Activated CD4-positive, alpha-beta T cell treated with anti-CD3 and anti-CD28 coated beads, Interleukin-2, amount 10 ng/mL, durations not matched to agents 7 days and 5 days (primary cell): ENCODE measurements at places on chromosomes 5 and 9. TPM values are rescaled to one million over a fixed set of nuclear protein-coding genes. Genes with fewer than 3 reads are reported as not detected.
A peak's percentile ranks its signal among the peaks of the same experiment; 100 is the strongest.

- H3K4me1 ChIP-seq: no peaks in the 10 kb centered on the region
- no peaks in the 10 kb centered on the region for H3K36me3 ChIP-seq
- H3K27me3 ChIP-seq: peaks cover 5% of the 10 kb centered on the region
- DNase-seq: no peak
- H3K27ac ChIP-seq: no peak overlapping the region
- H3K4me3 ChIP-seq: no peak overlapping the region
These were observed 34.5 kb downstream of the UNC5A start for GRCh38 chr5:176844706-176845391.

GRCh38 chr5:149271716-149272563, at the start of gene AFAP1L1:
AFAP1L1 (plus strand) TSS chr5:149271859; CDS start chr5:149271969, 110 bp downstream.
- H3K4me3 ChIP-seq: peak within 1 kb of the TSS; percentile 72
- peak; percentile 13 for DNase-seq

DNA sequence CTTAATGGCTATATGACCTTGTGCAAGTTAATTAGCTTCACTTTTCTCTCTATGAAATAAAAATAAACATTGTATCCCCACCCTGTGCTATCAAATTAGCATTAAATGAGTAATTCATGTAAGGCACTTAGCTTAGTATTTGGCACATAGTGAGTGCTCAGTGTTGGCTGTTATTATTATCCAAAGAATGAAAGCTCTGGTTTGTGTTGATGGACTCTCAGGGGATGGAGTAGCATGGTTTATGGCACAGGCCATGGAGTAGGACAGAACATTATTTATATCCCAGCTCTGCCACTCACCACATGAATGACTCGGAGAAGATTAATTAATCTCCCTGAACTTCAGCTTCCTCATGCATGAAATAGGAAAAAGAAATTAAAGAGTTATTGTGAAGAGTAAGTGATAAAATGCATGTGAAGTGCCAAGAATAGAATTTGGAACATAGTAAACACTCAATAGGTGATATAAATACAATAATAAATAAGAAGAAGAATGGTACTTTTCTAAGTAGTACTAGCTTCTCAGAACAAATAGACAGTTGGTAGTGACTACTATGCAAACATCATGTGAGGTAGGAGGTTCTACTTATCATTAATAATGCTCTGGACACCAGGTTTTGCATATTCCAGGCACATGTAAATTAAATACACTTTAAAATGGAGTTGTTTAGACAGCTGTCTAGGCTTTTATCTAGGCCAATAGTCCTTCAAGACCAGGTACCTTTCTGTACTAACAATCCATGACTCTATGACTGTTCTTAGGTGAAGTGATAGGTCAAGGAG, 146.4 kb downstream of the GRIA1 start:
- no peaks in the 10 kb centered on the region for H3K4me1 ChIP-seq
- DNase-seq: no peak
- H3K4me3 ChIP-seq: no peak overlapping the region

- H3K4me3 ChIP-seq: peak overlapping the region; percentile 32
- peaks cover 7% of the 10 kb centered on the region for H3K27me3 ChIP-seq
- H3K36me3 ChIP-seq: peaks cover 10% of the 10 kb centered on the region
- H3K27ac ChIP-seq: peak overlapping the region; percentile 25
These were observed 3.4 kb upstream of the CCIN start for GRCh38 chr9:36165826-36166167.

DNA sequence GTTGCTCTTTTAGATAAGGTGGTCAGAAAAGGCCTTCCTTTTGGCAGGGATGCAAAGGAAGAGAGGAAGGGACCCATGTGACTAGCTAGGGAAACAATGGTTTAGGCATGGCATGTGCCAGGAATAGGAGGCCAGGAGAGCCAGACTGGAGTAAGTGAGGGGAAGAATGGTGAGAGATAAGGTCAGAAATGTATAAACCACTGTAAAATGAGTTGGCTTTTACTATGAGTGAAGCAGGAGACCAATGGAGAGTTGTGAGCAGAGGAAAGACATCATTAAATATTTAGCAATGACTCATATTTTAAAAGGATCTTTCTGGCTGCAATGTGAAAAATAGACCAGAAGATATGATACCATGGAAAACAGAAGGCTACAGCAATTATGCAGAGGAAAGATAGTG, 50.9 kb downstream of the AP3B1 start:
- no peak overlapping the region for H3K27ac ChIP-seq
- no peak for DNase-seq
- no peaks in the 10 kb centered on the region for H3K4me1 ChIP-seq
- peaks cover 8% of the 10 kb centered on the region for H3K36me3 ChIP-seq

The ZFP2 gene
- total RNA-seq: 0.21 TPM

The TMEM174 gene
- not detected for total RNA-seq

The PCDHB6 gene
- not detected for total RNA-seq

GRCh38 chr9:134951994-134952393, 34.3 kb upstream of the FCN1 start:
- no peaks in the 10 kb centered on the region for H3K27me3 ChIP-seq
- H3K27ac ChIP-seq: no peak overlapping the region
- H3K4me1 ChIP-seq: no peaks in the 10 kb centered on the region

The TMEM215 gene
- total RNA-seq: not detected

The HK3 gene
- total RNA-seq: 0.21 TPM

DNA sequence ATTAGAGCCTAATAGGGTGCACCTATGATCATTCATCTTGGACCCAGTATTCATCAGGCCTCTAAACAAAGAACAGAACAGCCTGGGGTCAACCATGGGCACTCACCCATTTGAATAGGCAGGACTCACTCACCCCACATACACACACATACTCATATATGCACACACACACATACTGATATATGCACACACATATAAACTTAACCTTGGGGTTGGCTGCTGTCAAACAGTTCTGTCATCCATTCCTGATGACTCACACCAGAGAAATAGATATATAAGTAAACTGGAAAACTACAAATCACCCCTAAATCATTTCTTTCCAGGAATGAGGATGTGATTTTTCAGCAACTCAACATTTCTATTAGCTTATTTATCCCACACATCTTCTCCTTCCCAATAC, 51.3 kb downstream of the ARL15 start:
- H3K4me1 ChIP-seq: peaks cover 24% of the 10 kb centered on the region
- no peak overlapping the region for H3K4me3 ChIP-seq
- no peaks in the 10 kb centered on the region for H3K27me3 ChIP-seq

DNA sequence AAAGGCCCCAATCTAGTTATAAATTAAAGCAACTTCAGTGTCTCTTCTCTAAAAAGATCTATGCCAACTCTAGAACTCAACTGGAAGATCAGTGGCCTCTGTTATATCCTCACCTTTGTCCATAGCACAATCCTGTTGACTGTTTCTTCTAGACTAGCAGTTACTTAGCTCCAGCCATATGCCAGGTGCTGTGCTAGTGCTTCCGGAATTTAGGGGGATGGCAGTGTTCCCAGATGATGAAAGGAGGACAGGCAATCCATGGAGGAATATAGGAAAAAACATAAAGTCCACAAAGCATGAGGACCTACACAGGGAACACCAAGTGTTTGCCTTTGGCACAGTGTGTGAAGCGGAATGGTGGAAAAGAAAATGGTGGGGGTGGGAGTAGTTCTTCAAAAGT, 214.3 kb downstream of the MAPKAP1 start:
- DNase-seq: no peak
- no peaks in the 10 kb centered on the region for H3K27me3 ChIP-seq
- H3K27ac ChIP-seq: no peak overlapping the region
- no peaks in the 10 kb centered on the region for H3K36me3 ChIP-seq

GRCh38 chr9:124388275-124389048, 26.8 kb downstream of the PSMB7 start:
- H3K36me3 ChIP-seq: peaks cover 5% of the 10 kb centered on the region
- no peaks in the 10 kb centered on the region for H3K27me3 ChIP-seq
- DNase-seq: no peak
- H3K4me3 ChIP-seq: no peak overlapping the region
